NCI-H526 treated with DMSO at 0.1 percent for 48 hours (cell line): ENCODE measurements at places on chromosomes 5 and 9.
A peak's percentile ranks its signal among the peaks of the same experiment; 100 is the strongest.

DNA sequence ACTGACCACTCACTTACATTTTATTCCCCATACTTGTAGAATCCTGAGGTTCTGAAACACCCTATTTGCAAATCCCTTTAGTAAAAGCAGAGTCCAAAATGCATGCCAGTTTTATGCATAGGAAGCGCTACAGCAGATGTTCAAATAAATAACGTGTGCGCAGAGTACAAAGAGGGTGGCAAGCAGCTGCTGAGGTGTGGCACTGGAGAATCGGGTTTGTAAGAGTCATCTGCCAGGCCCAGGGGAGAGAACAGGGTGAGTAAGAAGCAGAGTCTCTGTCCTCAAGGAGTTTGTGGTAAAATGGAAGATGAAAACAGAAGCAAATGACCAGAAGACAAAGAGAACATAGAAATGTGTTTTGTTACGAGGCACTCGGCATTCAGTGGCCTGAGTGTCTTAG is 288.8 kb downstream of the GLIS3 start:
- DNase-seq = no peak

DNA sequence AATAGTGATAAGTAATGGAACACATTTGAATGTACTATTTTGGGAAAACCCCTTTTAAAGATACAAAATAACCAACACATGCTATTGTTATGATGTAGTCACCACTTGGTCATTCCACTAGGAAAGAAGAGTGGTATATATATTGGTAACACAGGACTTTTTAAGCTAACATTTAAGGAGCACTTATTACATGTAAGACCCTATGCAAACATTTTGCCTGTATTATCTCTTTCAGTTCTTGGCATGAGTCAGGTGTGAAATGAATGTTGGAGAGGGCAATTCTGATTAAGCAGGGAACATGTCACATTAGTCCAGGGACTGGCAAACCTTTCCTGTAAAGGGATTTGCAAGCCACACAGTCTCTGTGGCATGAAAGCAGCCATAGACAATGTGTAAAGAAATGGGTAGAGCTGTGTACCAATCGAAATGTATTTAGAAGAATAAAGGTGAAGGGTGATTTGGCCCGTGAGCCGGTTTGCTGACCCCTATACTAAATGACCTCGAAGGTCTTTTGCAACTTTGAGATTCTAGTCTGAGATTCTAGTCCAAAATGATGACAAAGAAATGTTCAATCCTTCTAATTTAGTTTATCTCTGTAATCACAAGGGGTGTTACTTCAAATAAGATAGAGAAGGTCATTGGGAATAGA is 15.3 kb downstream of the ABLIM3 start:
- no peak for DNase-seq

GRCh38 chr5:151079838-151080612 is 809 bp downstream of the TNIP1 start:
- peak; percentile 55 for DNase-seq

- no peak for DNase-seq
Measured at GRCh38 chr5:163453705-163454104, 6.2 kb downstream of the NUDCD2 start.

GRCh38 chr5:37886242-37886905 is 46.5 kb upstream of the GDNF start:
- DNase-seq = no peak

GRCh38 chr5:154385236-154385512 is 60.6 kb upstream of the SAP30L start:
- no peak for DNase-seq

- no peak for DNase-seq
Measured at GRCh38 chr5:126506079-126506478, 82.9 kb downstream of the GRAMD2B start.

GRCh38 chr9:99731950-99732349 is 89.7 kb upstream of the NR4A3 start:
- DNase-seq = no peak

GRCh38 chr5:57450991-57451876 is 31.4 kb downstream of the ACTBL2 start:
- no peak for DNase-seq

DNA sequence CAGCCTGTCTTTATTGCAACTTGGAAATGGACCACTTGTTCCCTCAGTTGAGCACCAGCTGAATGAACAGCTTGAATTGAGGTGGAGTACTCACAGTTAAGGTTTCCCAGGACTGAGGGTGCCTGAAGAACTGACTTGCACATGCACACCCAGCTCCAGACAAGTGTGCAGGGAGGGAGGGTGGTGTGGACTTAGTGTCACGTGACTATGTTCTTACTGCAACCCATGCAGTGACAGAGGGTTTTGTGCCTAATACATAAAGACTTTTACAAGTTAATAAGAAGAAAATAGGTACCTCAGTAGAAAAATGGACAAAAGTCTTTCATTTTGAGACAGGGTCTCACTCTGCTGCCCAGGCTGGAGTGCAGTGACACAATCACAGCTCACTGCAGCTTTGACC is 18.0 kb downstream of the BARX1 start:
- no peak for DNase-seq

DNA sequence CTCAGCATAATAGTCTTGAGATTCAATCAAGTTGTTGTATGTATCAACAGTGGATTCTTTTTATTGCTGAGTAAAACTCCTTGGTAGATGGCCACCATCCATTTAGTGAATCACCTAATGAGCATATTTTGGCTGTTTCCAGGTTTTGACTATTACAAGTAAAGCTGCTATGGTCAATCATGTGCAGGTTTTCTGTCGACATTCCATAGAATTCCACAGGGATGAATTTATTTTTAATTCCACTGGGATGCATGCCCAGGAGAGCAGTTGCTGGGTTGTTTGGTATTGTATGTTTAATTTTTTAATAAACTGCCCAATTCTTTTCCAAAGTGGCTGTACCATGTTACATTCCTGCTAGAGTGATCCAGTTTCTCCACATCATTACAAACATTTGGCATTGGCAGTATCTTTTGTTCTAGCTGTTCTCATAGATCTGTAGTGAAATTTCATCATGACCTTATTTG is 10.5 kb upstream of the S1PR3 start:
- DNase-seq = no peak

DNA sequence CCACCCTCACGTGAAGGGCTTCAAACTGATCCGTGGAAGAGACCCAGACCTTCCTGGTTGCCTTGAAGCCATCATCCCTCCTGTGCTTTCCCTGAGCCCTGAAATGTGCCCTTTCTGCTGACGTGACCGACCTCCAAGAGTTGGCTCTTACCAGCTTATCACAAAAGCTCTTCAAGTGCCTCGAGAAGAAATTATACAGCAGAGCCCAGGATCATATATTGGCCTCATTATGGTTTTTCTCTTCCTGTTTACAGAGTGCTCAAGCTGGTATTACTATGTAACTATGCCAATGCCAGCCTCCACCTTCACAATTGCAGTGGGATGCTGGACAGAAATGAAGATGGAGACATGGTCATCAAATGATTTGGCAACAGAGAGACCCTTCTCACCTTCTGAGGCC is 66.0 kb downstream of the AOPEP start:
- no peak for DNase-seq

- no peak for DNase-seq
Measured at GRCh38 chr5:165781738-165782137, 2276.3 kb downstream of the MAT2B start.

- no peak for DNase-seq
Measured at GRCh38 chr5:94309141-94309540, 309.3 kb downstream of the KIAA0825 start.

- no peak for DNase-seq
Measured at GRCh38 chr9:133421615-133422542, at the start of gene ADAMTS13. Gene ADAMTS13, plus strand, starts transcription at chr9:133422367. Its CDS starts 77 bp downstream, at chr9:133422444.

DNA sequence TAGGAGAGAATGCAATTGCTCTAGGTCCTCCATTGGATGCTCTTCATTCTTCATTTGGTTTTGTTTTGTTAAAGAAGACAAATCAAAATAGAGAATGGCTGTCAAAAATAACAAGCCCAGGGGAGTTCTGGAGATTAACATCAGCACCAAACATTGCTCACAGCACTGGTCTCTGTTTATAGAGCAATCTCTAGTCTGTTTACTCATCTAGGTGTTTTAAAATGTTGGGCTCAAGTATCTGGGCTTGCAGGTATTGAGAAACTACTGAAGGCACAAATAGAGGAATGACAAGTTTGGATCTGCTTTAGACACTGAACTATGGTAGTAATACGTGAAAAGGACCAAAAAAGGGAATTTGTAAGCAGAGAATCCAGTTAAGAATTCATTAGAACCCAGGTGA is 77.0 kb upstream of the TMC1 start:
- DNase-seq = no peak

DNA sequence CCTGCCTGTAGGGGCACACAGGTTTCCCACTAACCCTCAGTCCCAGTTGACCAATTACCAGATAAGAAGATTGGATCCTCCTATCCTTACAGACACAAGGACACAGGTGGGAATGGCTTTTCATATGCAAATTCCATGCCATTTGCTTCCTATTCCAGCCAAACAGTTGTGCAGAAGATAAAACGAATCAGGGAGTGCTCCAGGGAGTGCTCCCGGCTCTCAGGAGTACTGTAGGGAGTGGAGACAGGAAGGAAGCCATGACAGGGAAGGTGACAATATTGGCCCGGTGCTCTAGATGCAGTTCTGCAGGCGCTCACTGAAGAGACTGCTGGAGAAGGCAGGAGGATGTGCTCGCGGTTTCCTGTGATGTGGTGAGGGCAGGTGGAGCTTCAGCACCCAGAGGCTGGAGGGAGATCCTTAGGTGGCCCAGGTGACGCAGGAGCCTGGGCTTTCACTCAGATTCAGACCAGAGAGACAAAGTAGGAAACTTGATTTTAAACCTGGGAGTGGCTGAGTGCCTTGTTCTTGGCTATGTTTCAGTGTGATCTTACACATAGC is 260.0 kb downstream of the AUH start:
- no peak for DNase-seq

DNA sequence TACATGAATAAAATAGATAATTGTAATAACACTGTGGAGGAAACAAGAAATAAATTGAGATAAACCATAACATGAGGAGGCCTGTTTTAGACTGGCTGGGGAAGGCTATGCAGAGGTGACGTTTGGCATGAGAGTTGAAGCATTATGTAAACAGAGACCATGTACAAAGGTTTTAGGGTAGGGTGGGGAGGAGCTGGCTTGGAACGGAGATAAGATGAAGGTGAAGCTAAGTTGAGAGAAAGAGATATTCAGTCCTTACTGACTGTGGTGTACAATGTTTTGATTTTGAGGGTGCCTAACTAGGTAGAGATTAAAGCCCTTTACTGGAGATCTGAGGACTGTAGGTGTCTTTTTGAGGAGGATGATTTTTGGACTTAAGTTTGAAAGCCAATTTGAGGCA is 17.8 kb downstream of the MAN2A1 start:
- no peak for DNase-seq

DNA sequence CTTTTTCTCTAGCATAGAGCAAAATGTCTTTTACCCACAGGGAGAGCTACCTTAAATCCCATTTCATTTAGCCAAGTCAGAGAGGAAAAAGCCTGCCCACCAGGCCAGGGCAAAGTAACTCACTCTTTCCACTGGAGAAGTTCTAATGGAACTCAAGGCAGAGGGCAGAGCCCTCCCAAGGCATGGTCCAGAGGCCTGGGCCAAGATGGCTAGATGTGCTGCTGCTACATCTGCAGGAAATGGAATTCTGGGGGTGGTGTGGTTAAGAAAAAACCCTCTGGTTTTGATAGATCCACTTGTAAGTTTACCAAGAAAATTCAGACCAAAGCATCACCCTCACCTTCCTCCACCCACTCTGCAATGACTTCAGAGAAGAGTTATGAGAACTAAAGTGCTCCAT is 37.3 kb downstream of the CSF2 start:
- DNase-seq = no peak

GRCh38 chr5:73928476-73929070 is 302.6 kb downstream of the ARHGEF28 start:
- no peak for DNase-seq

DNA sequence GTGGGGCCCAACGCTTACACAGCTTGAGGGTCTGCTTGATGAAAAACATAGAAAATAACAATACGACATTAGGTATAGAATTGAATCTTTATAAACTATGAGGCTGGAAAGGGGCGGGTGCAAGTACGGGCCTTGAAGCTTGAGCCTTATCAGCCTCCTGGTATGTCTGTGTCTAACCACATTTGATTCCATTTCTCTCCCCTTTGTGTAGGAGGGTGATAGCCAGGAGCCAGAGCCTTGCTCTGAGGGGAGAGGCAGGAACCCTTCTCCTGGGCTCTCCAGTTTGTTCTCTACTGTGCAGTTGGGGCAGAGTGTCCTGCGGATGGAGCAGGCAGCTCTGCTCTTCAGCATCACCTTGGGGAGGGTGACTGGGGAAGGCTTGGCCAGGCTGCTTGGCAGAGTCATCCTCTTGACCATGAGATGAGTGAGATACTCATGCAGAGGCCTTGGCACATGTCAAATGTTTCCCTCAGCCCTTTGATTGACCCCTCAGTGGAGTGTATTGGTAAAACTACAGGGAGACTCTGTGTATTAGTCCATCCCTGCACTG is 153.5 kb downstream of the SEMA6A start:
- no peak for DNase-seq

GRCh38 chr9:72173080-72173479 is 23.8 kb downstream of the GDA start:
- no peak for DNase-seq

GRCh38 chr9:5178126-5178805 is 7.2 kb downstream of the INSL6 start:
- no peak for DNase-seq
